ENCODE measurements at places on chromosomes 7 and 10.
A peak's percentile ranks its signal among the peaks of the same experiment; 100 is the strongest.

GRCh38 chr10:109219935-109220605 lies 703.2 kb downstream of the XPNPEP1 start:
- DNase-seq: no peak

GRCh38 chr7:134175334-134176036 lies 48.3 kb downstream of the LRGUK start:
- no peak for DNase-seq

DNA sequence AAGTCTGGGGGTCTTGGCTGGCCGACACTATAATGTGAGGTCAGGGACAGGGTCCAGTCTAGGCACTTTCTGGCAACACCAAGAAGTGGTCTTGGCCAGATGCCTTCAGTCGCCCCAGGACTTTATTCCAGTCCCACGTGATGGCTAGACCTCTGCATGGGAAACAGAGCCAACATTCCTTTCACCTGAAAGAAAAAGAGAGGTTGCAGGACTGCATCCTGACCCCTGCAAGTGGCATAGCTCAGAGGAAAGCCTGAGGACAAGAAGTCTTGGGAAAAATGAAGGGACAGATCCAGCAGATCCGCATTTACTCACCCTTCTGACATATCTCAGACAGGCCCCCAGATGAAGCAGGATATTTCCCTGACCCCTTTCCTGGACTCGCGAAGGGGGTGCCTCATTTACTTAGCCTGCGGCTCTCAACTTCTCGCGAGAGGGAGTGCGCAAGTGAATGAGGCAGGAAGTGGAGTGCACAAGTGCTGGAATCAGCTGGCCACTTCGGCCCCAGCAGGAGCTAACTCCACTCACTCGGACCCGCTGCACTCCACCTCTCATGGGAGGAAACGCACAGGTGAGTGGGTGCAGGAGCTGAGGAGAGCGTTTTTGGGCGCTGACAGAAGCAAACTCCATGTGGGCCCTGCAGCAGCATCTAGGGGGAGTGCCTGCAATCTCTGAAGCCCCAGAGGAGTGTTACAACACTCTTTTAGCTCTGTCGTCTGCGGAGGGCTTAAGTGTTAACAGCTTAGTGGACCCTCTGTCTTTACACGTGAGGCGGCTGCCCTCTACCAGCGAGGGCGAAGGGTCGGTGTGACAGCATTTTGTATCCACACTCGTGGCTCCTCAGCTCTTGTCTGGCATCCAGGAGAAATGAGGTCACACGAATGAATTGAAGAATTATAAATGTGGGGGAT lies 916.2 kb upstream of the GHITM start:
- DNase-seq: no peak

DNA sequence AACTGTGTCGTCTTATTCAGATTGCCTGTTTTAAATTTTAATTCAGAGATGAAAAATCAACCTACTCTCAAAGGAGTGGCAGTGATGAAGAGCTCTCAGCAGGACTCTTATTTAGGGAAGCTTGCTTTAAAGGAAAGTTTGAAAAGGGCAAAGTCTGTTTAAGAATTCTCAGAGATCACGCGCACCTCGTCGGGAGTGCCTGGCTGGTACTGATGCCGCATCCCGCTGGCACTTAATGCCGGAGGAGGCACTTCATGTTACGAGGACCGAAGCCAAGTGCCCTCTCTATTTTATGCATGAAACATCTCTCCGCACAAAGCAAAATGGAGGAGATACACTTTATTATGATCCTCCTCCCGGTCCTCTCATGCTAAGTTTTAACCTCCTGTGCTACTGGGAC lies 71.1 kb upstream of the INSYN2A start:
- DNase-seq: no peak

- DNase-seq: no peak
These were observed 47.4 kb upstream of the SEPHS1 start for GRCh38 chr10:13395540-13395939.

DNA sequence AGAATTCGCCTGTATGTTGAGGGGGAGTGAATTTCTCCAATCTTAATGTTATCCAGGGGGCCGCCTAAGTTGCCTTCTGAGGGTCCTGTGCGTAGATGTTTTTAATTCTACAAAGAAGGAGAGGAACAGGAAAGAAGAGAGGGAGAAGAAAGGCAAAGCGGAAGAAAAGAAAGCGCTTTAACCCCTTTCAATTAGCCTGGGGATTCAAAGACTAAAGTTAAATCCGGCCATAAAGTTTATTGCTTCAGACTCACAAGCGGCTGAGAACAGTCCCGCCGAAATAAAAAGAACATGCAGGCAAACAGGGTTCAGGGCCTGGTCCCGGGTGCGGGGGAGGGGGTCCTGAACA lies 4.5 kb downstream of the HOXA5 start:
- no peak for DNase-seq

- peak; percentile 52 for DNase-seq
These were observed 1.0 kb downstream of the URGCP start for GRCh38 chr7:43905209-43905946.

DNA sequence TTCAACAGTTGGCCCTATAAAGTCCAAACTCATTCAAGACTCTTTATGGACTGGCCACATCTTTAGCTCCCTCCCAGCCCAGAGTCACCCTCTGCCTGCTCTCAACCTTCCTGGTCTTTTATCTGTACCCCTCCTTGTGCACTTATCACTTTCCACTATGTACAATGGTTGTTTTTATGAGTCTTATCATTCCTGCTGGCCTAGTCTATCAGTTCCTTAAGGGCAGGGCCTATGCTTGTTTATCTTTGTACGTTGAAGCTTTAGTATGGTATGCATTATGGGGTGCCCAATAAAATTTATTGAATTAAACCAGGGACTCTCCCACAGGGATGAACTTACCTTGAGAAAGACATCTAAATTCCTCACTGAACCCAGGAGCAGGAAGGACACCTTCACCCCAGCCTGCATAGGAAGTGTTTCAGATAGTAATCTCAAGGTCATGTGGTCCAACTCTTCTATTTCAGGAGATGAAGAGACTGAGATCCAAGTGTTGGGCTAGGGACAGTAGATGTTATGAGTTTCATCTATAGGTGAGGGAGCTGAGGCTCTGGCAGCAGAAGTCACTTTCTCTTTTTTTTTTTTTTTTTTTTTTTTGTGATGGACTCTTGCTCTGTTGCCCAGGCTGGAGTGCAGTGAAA lies 13.3 kb upstream of the PDCD4 start:
- DNase-seq: no peak

- DNase-seq: no peak
These were observed 4.3 kb downstream of the CUBN start for GRCh38 chr10:17125206-17125893.

- DNase-seq: no peak
These were observed 22.3 kb downstream of the SLC26A4 start for GRCh38 chr7:107682886-107683285.

GRCh38 chr10:110757586-110757985 lies 113.5 kb downstream of the RBM20 start:
- no peak for DNase-seq

GRCh38 chr7:130182990-130183389 lies 22.2 kb downstream of the TMEM209 start:
- no peak for DNase-seq

DNA sequence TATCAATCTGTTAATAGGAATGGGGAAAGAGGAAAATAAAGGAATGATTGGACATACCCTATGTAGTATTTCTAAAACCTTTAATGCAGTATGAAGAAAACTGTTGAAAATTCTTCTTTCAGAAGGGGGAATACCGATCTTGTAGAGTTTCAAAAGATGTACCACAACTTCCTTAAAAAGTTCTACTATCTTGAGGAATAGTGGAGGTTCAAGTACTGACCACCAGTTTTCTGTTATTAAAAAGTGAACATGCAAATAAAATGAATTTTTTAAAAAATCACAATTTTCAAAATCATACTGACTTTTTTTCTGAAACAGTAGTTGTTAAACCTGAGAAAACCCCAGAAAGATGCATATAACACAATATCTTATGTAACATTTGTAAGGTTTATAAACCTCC lies 86.5 kb downstream of the HERC4 start:
- DNase-seq: no peak

DNA sequence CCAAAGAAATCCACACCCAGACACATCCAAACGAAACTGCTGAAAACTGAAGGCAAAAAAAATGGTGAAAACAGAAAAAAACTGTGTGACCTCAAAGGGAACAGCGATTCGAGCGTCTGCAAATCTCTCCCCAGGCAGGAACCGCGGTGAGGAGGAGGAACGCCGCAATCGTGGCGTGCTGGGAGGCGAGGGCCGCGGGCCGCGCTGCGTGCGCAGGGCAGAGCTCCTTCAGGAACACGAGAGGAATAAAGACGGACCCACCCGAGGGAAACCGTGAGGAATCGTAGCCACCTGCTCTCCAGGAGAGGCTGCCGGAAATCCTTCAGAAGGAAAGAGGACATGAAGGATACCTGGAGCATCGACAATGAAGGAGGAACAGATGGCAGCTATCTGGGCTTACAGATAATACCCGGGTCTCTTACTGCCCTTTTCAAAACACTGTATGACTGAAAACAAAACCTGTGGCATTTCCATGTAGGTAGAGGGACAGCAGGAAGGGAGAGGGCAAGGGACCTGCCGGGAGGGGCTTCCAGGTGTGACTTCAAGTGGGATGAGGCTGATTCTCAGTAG lies 266.0 kb downstream of the MAD1L1 start:
- no peak for DNase-seq

GRCh38 chr7:40709062-40709964 lies 574.5 kb downstream of the SUGCT start:
- DNase-seq: no peak

- DNase-seq: no peak
These were observed 1.4 kb downstream of the CPA4 start for GRCh38 chr7:130294314-130294713.

GRCh38 chr7:158311791-158312190 lies 275.8 kb downstream of the PTPRN2 start:
- DNase-seq: no peak

GRCh38 chr10:132630666-132631337 lies 93.2 kb downstream of the INPP5A start:
- DNase-seq: no peak

DNA sequence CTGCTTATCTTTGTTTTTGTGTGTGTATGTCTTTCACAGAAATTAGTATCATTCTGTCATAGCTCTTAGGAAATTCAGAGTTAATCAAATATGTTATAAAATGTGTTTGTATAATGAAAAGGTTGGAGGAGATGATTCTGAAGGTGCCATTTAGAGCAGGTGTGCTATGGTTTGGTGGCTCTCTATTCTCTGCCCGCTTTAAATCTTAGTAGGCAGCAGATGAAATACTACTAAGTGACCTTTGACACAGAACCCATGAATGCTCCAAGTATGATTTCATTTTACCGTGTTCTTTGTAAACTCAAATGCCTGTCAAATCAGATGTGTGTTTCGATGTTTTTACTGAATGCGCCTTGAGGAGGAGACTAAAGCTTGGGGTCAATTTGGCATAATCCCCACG lies 24.5 kb downstream of the ZEB1 start:
- DNase-seq: no peak

DNA sequence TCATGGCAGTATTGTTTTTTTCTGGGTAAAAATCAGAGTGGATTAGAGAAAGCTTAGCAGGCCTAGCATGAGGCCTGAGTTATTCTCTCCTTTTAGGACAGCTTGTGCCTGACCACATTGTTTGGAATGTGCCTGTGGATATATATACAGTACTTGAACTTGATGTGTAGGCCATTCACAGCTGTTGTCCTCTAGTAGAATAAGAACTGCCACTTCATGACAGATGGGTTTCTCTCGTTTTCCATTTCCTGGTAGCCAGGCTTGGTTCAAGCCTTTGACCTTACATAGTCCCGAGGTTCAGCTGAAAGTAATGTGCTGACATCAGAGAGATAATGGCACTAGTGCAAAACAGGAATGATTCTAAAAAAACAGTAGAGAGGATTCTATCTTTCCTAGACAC lies 473.9 kb downstream of the AUTS2 start:
- DNase-seq: peak; percentile 20

GRCh38 chr7:116500078-116500853 lies 728 bp downstream of the CAV2 start:
- peak; percentile 43 for DNase-seq

DNA sequence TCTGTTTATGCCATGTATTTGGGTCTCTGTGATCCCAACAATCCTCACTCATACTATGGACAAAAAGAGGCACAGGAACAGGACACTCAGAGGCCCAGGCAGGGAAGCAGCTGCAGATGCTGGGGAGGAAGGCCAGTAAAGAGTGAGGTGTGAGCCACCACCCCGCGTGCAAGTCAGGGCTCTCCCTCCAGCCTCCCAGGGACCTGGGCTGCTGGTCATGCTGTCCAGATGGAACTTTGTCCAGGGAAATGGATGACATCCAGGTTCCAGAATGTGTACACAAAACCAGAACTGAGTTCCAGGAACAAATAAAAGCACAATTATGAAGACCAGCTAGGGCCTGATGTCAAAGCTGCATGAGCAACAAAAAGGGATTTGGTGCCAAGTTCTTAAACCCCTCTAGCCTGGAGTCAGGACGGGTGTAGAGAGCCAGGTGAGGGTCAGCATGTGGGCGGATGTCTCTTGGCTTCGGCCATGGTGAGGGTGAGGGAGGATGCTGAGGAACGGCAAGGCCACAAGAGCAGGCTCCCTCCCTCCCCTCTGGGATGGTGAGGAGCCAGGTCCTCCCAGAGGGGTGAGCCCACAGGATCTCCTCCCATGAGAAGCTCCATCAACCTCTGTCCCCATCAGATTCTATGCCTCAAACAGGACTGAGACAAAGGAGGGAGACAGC lies 739.7 kb downstream of the PARD3 start:
- DNase-seq: no peak

- no peak for DNase-seq
These were observed 117.2 kb upstream of the KLF6 start for GRCh38 chr10:3902054-3902808.

DNA sequence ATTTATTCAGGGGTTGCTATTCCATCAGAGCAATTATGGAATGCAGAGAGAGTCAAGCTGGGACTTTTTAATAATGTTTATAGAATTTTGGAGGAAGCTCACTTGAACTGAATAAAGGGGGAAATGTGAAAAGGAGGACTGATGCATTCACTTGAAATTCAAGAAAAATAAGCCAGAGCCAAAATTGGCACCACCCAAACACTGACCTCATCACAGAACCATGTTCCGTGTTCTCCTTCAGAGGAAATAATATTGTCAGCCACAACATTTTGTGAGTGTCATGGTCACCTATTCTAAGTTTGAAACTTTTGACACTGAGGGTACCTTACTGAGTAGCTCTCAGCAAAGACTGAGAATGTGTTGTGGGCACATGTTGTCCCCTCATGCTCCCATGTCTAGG lies 207.0 kb downstream of the ANK3 start:
- peak; percentile 42 for DNase-seq

DNA sequence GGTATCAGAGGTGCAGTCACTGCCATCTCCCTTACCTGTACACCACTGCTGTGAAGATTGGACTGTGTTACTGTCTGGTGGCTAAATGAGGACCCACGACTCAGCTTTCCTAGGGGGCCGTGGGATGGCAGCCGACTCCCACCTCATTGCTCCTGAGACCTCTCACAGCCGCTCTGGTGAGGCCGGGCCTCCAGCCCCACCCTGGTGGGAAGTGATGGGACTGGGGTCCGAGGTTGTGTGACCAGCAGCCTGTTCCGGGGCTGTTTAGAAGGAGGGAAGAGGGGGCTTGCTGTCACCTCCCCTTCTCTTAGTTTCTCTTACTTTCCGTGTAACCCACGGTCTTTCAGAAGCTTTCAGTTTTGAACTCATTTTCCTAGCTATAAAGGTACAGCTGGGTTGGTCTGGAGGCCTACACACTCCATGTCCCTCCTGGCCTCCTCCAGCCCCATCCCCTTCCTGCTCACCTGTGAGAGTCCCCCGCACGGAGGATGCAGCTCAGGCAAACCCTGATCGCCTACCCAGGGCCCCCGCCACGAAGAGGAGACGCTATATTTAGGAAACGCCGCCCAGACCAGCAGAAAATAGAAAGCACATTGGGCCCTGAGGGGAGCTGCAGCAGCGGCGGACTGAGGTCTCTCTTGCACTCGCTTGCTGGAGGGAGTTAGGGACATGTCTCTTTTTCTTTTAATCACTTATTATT lies 4.6 kb downstream of the EMX2 start:
- DNase-seq: peak; percentile 25

Data from GM03348 (cell line).